ENCODE measurements at places on chromosomes 13 and 19. TPM values are rescaled to one million over a fixed set of nuclear protein-coding genes. Genes with fewer than 3 reads are reported as not detected.

GRCh38 chr13:48629277-48629676, 24.5 kb upstream of the CYSLTR2 start:
- DNase-seq = no peak

DNA sequence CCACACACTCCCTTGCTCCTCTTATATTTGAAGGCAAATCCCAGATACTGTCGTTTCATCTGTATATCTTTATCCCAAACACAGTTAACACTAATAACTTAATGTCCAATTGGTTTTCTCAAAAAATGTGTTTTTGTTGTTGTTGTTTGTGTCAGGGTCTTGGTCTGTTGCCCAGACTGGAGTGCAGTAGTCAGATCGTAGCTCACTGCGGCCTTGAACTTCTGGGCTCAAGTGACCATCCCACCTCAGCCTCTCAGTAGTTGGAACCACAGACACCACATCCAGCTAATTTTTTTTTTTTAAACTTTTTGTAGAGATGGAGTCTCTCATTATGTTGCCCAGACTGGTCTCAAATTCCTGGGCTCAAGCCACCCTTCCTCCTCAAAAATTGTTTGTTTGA, 137.7 kb downstream of the PDS5B start:
- no peak for DNase-seq

- no peak for DNase-seq
These were observed 353.3 kb upstream of the HTR2A start for GRCh38 chr13:47250146-47250545.

- no peak for DNase-seq
These were observed 192.2 kb downstream of the PCDH17 start for GRCh38 chr13:57823704-57824103.

DNA sequence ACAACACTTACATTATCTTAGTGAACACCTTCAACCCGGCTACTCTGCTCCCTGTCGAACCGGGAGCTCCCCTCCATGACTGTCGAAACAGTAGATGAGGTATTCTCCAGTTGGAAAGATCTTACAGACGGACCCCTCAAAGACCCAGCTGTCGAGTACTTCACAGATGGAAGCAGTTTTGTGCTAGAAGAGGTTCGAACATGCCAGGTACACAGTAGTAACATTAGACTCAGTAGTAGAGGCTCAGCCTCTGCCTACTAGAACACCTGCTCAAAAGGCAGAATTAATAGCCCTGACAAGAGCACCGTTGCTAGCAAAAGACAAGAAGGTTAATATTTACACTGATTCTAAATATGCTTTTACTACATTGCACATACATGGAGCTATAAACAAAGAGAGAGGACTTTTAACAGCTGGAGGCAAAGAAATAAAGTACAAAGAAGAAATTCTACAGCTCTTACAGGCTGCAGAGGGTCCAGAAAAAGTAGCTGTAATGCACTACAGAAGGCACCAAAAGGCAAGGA, 13.6 kb upstream of the SLC15A1 start:
- no peak for DNase-seq

GRCh38 chr19:15129856-15130585, 22.8 kb downstream of the SYDE1 start:
- no peak for DNase-seq

Gene TMEM272
- 0.22 TPM for polyA plus RNA-seq

GRCh38 chr13:42970824-42971690, 21.0 kb downstream of the EPSTI1 start:
- no peak for DNase-seq

Gene MYH14
- 0.71 TPM for polyA plus RNA-seq

- no peak for DNase-seq
These were observed 56.6 kb downstream of the SMARCA4 start for GRCh38 chr19:11017275-11018035.

GRCh38 chr19:12270854-12271253, 23.8 kb downstream of the ZNF44 start:
- no peak for DNase-seq

- no peak for DNase-seq
These were observed 1.5 kb upstream of the ZSCAN4 start for GRCh38 chr19:57667228-57667627.

DNA sequence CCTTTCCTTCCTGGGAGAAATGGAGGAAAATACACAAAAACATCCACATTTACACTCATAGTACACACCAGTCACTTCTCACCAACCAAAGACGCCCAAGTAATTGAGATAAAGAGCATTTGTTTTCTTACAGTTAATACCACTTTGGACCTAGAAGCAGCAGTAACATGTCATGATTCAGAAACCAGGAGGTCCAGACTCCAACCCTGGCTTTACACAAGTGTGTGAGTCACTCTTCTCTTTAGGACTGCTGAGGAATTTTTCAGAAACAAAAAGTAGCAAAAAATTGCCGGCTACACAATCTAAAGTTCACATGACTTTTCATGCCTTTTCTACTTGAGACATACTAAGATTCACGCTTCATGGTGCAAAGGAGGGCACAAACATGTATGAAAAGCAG, 42.1 kb downstream of the TUBGCP3 start:
- no peak for DNase-seq

- peak; percentile 29 for DNase-seq
These were observed 30.7 kb downstream of the CEACAM1 start for GRCh38 chr19:42497492-42498168.

GRCh38 chr19:57830071-57830602, at the start of gene ZNF587B:
Gene ZNF587B (plus strand): TSS chr19:57830299. CDS start chr19:57830529, 230 bp downstream.
- no peak for DNase-seq

DNA sequence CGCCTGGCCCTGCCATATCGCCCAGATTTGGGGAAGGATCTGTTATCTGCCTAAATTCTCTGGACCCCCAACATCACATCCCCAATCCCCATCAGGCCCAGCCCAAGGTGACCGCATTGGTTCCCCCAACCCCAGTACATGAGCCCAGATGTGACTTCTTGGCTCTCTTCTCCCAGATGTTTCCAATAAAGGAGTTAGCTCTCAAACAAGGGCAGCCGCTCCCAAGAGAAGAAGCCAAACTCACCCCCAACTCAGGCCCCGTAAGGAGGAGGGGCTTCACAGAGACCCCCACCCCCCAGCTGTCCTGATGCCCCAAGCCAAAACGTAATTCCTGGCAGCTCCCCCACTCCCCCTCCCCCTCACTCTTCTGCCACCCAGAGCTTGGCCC, 6.9 kb downstream of the FBN3 start:
- no peak for DNase-seq

Gene FFAR1
- 0.29 TPM for polyA plus RNA-seq

Gene RYR1
- 5.4 TPM for polyA plus RNA-seq

Gene FBXO46
- 13.4 TPM for polyA plus RNA-seq

DNA sequence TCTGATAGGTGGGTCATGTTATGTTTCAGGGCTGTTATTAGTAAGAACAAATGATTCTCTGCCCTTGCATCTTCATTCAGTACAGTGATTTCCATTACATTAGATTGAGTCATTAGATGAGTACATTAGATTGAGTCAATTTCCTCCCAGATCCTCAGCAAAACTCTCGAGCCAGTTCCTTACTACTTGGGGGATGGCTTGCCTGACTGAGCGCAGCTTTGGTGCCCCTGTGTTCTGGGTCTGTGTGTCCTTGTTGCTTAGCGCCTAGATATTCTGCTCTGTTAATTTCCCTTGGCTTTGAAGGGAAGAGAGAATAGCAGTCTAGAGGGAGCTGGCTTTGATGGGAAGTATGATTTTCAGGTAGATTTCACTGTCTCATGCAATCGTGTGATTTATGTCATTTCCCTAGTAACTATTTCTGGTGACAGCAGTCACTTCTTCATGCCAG, 19.1 kb upstream of the SCEL start:
- peak; percentile 49 for DNase-seq

DNA sequence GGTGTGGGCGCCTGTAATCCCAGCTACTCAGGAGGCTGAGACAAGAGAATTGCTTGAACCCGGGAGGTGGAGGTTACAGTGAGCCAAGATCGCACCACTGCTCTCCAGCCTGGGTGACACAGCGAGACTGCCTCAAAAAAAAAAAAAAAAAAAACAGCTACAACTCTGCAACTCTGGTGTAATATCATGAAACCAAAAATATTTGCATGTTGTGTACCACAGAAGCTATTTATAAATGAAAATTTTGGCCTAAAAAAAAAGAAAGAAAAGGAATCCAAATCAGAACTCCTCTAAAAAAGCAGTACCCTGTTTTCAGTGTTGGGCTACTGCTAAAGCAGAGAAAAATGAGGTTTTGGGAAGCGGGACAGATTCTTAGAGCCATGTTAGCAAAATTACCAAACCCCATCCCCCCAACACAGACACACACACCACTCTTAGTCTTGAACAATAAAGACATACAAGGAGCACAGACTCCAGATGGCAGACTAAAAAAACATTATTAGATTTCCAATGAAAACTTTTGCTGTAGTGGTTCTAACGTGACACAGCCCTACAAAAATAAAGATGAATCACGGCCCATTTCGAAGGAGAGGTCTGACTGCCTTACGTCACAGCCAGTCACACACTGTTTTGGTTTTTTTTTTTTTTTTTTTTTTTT, 51.5 kb downstream of the INSR start:
- DNase-seq = no peak

- no peak for DNase-seq
These were observed 1.1 kb upstream of the TMTC4 start for GRCh38 chr13:100675661-100676129.

DNA sequence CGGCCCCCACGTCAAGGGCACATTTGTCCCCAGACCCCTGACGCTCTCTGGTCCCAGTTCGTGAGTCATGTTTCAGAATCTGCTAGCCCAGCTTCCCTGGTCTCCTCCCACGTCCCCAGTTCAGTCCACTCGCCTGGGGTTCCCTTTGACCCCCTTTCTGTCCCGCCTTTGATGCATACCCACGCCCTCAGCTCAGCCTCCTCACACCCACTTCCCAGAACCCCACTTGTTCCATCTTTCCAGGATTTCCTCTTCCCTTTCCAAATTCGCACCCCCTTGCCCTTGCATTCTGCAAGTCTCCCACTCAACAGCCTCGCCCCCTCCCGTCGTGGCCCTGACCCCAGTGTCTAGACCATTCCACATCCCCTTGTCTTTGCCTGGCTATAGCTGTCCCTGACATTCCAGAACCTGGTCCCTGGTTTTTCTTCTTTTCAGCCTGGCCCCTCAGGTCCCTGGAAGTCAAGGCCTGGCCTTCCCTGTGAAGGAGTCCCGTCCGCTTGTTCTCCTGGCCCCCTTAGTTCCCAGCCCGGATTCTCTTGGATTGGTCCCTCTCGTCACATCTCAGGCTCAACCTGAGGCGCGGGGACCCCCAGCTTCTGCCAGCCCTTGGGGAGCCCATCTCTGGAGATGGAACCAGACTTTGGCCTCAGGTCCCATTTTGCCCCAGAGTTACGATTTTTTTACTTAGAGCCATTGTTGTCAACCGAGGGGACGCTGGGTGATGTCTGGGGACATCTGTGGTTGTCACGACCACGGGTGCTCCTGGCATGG, 1.3 kb downstream of the NCLN start:
- DNase-seq = no peak

GRCh38 chr13:20994441-20994821, 67.0 kb downstream of the LATS2 start:
- no peak for DNase-seq

GRCh38 chr19:16777811-16778210, 51.4 kb upstream of the SIN3B start:
- no peak for DNase-seq

Gene SLC25A41
- polyA plus RNA-seq = 0.21 TPM

DNA sequence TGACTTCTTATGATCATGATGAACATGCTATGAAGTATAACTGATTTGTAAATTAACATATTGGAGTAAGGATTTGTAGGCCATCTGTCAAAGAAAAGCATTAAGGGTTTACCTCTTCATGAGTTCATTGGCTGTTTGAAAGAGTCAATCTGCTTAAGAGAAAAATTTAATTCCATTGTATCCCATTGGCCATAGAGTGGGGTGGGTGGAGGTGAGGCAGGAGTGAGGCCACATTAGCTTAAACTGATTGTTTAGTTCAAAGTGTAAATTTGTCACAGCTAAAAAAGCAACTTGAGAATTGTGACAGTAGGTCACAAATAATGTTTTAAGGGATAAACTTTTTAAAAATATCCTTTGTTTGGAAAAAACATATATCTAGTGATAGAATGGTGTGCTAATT, 11.4 kb downstream of the GPR180 start:
- no peak for DNase-seq

DNA sequence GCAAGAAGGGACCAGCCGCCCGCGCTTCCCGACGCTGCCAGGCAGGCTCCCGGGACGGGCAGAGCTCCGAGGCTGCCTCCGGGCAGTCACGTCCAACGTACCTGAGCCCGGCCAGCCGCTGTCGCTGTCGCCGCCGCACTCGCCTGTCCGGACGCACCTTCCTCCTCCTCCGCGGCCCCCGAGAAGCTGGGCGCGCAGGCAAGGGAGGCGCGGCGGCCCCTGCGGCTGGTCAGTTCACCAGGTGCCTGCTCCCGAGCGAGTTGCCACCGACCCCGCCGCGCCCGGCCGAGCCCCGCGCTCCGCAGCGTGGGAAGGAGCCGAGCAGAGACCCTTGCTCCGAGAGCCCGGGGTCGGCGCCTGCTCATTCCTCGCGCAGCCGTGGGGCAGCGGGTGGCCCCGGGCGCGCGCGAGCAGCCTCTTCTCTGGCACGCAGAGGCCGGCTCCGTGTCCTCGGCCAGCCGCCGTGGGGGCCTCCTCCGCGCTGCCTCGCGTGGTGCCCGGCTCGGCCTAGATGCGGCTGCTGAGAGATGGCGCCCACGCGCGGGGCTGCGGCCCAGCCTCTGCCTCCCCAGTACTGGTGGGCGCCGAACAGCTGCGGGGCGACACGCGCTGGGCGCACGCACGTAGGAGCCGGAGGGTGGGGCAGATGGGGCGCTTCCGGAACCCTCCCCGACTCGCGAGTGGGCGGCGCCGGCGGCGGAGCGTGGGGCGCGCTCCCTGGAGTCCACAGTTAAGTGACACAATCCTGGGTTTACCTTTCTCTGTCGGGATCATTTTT, 419.4 kb downstream of the UQCRFS1 start:
- DNase-seq = no peak

GRCh38 chr19:51019544-51019925, at the start of gene KLK10:
Gene KLK10 (minus strand): TSS chr19:51019709. CDS start chr19:51019130, 579 bp downstream.
- DNase-seq = no peak

DNA sequence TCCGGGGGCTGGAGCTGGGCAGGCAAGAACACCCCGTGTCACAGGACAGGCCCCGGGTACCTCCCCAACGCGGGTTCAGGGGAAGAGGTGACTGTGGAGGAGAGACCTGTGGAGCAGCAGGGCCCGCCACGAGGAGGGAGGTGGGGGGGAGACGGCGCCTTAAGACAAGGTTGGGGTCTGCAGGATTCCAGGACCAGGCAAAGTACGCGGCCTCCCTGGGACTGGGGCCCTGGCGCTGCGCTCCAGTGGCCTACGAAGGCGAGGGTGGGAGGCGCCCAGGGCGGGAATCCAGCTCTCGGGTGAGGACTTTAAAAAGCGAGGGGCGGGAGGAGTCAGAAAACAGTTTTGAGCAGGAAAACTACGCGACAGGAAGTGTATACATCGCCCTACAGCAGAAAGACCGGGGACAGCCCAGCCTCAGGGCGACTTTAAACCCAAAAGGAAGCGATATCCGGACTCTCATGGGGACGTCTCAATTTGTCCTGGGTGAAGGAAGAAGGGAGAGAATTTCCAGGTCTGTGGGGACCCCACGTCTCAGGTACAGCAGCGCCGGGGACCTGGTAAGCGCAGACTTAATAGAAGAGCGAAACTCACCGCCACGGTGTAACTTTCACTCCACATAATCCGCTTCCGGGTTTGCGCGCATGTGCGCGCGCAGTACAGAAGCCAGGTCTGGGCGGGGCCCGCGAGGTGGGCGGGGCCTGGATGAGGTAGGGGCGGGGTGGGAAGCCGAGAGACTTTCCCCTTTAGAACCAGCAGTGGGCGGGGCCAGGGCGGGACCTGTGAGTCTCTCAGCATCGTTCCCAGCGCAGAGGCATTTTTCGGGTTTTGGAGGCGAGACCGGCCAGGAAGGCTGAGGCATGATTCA, at the start of gene ZNF83:
Gene ZNF83, minus strand, starts transcription at position 638 of the 868 bp plus-strand sequence.
- peak; percentile 82 for DNase-seq

Gene OR7C1
- 0.22 TPM for polyA plus RNA-seq

All from left renal pelvis (tissue), 4 donors.